Endothelial cell of umbilical vein (primary cell): ENCODE measurements at places on chromosomes 7 and 10. TPM values are rescaled to one million over a fixed set of nuclear protein-coding genes. Genes with fewer than 3 reads are reported as not detected.

- no peak for DNase-seq
These were observed 122.9 kb upstream of the RET start for GRCh38 chr10:42953684-42954674.

GRCh38 chr10:43047288-43047970, 29.4 kb upstream of the RET start:
- no peak for DNase-seq

DNA sequence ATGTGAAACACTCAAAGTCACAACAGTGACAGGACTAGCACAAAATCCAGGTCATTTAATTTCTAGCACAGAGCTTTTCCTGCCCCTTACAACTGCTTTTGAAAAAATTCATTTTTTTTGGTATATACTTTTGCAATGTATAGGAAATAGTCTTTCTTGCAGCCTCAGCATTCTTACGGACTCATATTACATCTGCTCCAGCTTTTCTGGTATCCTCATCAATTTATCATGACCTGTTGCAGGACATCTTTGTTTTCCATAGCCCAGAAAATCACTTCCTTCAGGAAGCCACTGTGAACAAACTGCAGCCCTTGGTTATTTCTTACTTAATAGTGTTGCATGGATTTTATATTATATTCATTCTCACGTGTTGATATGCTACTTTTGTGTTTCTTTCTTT, 347.9 kb upstream of the MTPN start:
- DNase-seq, result no peak

The TMEM229A gene
- not detected in 2 replicates for total RNA-seq

The GJD4 gene
- total RNA-seq, result not detected in 2 replicates

The LEP gene
- not detected in 2 replicates for total RNA-seq
